Hematopoietic multipotent progenitor cell (in vitro differentiated cells): ENCODE measurements at places on chromosomes 5 and 9.

DNA sequence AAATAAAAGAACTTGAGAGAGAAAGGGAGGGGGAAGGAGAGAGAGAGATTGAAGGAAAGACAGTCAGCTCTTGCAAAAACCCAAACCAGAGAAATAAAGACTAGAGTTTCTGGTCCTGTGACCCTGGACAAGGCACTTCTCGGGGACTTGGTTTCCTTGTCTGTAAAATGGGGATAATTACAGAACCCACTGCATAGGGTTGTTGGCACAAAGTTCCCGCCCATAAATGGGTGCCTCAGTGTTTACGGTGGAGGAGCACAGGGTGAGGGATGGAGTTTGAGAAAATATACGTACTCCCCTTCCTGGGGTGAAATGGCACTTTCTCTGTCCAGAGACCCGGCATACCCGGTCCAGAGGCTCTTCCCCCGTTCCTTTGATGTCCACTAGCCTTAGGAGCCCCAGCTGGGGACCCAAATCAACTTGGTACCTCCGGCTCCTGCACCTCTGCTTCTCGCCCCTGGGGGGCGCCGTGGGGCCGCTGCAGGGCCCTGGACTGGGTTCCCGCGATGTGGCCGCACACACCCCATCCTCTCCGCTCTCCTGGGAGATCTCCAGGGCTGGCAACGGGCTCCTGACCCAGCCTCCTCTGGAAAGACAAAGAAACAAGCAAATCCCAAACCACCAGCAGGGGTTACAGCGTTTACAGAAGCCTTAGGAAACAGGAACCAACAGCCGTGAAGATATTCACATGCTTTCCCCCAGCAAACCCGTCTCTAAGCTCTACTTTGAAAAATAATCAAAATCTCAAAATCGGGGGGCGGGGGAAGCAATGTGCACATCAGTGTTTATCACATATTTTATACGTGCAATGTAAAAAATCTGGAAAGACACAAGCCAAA is 26.3 kb downstream of the PTGES start:
- DNase-seq = peak; percentile 47

GRCh38 chr5:31921852-31922305 is 252.2 kb downstream of the GOLPH3 start:
- DNase-seq = no peak

GRCh38 chr9:14348373-14349145 is 34.6 kb upstream of the NFIB start:
- DNase-seq = peak; percentile 40

- no peak for DNase-seq
Measured at GRCh38 chr5:175494264-175495183, 16.2 kb downstream of the SFXN1 start.

DNA sequence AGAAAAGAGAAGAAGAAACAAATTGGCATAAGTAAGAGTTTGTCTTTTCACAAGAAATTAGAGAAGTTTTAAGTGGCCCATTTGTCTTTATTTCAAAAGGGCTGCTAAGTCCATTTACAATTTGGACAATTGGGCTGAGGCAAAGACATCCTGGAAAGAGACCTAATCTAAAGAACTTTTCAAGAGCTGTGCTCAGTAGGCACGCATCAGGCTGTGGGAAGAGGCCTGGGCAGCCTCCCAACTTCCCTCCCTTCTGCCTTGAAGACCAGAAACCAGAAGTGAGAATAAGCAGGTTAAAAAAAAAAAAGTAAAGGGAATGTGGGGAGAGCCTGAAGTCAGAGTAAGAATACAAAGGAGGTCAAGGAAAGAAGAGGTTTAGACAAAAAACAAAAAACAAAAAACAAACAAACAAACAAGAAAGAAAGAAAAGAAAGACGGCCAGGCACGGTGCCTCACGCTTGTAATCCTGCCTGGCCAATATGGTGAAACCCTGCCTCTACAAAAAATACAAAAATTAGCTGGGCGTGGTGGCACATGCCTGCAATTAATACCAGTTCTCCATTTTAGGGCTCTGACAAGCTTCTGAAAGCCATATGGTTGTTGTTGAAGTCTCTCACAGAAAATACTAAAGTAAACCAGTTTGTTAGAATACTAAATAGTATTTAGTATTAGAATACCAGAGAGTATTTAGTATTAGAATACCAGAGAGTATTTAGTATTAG is 48.0 kb upstream of the CEP78 start:
- no peak for DNase-seq

GRCh38 chr5:60960591-60960990 is 15.6 kb downstream of the NDUFAF2 start:
- DNase-seq = peak; percentile 52

- DNase-seq = no peak
Measured at GRCh38 chr9:94894094-94894699, 167.7 kb downstream of the AOPEP start.

- DNase-seq = no peak
Measured at GRCh38 chr5:100690036-100690560, 154.9 kb downstream of the FAM174A start.

- no peak for DNase-seq
Measured at GRCh38 chr5:154627698-154628678, 127.2 kb upstream of the LARP1 start.

- no peak for DNase-seq
Measured at GRCh38 chr5:140420665-140421361, 19.2 kb downstream of the ANKHD1 start.

- DNase-seq = no peak
Measured at GRCh38 chr5:11563822-11564221, 340.4 kb downstream of the CTNND2 start.

- DNase-seq = no peak
Measured at GRCh38 chr9:35680331-35681105, 6.8 kb downstream of the CA9 start.

- peak; percentile 8 for DNase-seq
Measured at GRCh38 chr9:92561374-92562330, 25.9 kb upstream of the ECM2 start.

DNA sequence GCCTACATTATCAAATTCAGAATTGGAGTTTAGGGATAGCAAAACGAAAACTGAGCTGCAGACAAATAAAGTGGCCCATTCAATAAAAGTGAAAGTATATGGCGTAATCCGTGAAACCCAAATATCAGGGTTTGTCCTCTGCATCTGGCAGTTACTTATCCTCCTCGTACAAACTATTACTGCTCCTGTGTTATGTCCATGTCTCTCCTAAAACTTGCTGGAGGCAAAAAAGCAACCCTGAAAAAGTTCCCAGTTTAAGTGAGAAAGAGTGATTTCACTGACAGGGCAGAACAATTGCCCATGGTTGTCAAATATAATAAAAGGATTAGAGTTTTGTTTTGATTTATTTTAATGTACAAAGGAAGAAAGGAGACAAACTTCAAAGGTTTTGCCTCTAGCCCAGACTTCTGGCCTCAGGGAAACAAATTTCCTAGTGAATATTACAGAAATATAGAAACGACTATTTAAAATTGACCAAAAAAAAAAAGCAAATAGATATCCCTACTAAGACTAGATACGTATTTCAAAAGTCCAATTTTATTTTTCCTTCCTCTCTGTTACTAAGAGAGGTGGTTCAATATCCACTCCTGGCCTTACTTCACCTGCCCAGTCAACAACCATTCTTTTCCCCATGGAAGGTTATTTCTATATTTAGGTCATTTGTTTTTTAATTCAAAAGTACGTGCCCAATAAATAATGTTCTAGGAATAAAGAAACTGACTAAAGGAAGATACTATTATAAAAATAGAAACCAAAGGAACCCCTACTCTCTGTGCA is 50.0 kb downstream of the NFIB start:
- no peak for DNase-seq

DNA sequence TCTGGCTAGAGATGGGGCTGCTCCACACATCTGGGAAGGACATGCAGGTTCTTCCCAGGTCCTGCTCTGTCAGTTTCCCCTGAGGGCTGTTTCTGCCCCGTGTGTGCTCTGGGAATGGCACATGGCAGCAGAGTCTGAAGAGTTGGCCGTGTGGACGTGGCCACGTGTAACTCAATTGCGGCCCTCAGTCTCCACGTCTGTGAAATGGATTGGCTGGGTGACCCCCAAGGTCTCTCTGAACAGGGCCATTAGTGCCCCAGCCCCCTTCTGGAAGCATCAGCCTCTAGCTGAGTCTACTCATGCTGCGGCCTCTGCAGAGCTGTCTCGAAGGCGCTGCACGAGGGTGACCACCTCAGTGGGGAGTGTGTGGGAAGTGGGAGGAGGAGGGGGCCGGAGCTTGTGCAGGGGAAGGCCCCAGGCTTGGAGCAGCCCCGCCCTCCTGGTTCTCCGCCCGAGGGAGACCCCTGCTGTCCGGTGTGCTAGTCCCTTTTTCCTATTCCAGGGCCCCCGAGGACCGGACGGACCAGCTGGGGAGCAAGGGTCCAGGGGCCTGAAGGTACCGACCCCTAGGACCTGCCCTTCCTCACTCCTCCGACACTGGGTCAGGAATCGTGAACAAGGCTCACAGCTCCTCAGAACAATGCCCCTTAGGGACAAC is 58.9 kb upstream of the ORM1 start:
- no peak for DNase-seq

DNA sequence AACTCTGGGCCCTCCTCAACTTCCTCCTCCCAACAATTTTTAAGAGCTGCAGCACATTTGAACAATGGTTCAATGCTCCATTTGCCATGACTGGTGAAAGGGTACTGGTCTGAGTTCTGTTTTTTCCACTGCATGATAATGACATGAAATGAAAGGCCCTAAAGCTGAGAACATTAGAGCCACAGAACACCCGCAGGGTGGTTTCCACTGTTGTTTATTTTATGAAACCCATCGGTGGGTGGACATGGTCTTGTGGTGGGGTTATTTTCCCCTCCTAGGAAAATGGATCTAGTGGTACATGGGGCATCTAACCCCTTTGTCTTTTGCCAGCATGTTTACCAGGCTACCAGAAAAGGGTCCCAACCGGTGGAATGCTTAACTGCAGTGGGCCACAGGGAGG is 71.8 kb downstream of the SMARCA2 start:
- DNase-seq = no peak

DNA sequence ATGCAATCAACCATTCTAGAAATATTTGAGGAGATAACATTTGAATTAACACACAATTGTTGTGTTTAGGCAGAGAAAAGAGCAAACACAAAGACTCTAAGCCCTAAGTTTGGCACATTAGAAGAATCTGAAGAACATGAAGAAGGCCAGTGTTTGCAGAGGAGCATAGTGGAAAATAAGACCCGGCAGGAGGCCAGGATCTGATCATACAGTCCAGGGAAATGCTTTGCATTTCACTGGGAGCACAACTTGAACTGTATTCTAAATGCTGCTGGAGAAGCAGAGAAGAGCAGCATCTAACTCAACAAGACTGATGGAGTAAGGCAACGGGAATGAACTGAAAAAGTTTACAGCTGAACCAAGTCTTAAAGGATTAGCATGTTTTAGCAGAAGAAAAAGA is 463.4 kb downstream of the ZNF608 start:
- DNase-seq = no peak

DNA sequence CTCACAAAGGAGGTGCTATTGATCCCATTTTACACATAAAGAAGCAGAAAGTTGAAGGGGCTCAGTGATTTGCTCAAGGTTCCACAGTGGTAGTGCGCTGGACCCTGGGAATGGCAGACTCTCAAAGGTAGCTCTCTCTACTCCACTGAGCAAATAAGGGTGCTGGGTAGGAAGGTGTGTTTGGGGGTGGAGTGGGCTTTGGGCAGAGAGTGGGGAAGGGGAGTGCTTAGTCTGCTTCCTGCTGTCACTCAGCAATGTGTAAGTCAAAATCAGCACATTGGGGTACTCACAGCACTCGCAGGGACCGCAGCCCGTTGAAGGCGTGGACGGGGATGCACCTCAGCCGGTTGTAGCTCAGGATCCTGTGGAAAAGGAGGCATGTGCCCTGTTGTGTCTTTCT is 142.8 kb upstream of the PANK3 start:
- no peak for DNase-seq

DNA sequence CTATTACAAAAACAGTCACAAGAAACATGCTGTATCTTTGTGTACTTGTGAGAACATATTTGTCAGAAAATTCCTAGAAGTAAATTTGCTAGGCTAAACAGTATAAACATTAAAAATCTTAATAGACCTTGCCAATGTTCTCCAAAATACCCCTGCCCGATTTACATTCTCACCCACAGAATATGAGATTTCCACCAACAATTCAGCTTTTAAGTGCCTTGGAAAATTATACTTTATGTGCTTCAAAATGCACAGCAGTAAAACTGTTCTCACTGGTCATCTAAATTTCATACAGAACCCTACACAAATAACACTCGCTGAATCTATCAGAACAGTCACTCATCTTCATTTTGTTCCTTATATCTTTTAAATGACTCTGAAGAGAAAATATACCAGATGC is 5.5 kb downstream of the MLLT3 start:
- no peak for DNase-seq

DNA sequence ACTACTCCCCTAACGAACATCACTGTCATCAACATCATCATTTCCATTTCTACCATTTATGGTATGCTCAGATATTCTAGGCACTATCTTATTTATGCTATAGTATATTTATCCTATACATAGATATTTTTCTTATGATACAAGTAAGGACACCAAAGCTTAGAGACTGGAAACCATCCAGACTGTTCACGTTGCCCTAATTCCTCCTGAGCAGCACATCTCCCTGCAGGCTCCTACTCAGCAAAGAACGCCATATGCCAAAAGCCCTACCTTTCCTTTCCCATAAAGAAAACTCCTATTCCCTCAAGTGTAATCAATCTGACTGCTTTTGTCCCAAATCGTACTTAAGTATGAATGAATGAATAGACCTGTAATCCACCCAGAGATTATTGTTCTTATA is 247.0 kb downstream of the PRELID2 start:
- DNase-seq = no peak

DNA sequence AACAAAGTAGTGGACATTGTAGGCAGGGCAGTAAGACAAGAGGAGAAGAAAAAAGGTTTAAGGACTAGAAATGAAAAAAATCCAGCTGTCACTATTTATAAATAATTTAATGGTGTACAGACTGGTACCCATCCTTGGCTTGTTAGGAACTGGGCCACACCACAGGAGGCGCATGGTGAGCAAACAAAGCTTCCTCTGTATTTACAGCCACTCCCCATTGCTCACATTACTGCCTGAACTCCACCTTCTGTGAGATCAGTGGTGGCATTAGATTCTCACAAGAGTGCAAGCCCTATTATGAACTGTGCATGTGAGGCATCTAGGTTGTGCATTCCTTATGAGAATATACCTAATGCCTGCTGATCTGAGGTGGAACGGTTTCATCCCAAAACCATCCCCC is 62.6 kb upstream of the DMAC1 start:
- DNase-seq = no peak

- peak; percentile 78 for DNase-seq
Measured at GRCh38 chr9:36855448-36856315, 178.4 kb downstream of the PAX5 start.

- DNase-seq = no peak
Measured at GRCh38 chr5:170112876-170113521, 7.3 kb downstream of the FOXI1 start.

- DNase-seq = no peak
Measured at GRCh38 chr5:24816206-24816605, 171.4 kb upstream of the CDH10 start.
